ENCODE measurements at places on chromosomes 6 and 20.

GRCh38 chr6:35016502-35017321 lies 124.4 kb downstream of the TCP11 start:
- DNase-seq: no peak

DNA sequence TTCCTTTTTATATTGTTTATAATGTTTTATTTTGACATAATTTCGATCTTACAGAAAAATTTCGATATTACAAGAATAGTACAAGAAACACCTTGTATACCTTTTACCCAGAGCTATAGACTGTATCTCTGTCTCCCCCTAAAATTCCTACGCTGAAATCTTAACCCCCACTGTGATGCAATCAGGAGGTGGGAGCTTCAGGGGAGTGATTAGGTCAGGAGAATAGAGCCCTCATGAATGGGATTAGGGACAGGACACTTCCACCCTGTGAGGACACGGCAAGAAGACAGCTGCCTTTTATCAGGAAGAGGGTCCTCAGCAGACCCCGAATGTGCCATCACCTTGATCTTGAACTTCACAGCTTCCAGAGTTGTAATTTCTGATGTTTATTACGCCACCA lies 148.7 kb upstream of the C6orf118 start:
- no peak for DNase-seq

- DNase-seq: no peak
Observed at GRCh38 chr6:23783901-23784300, 342.1 kb upstream of the NRSN1 start.

DNA sequence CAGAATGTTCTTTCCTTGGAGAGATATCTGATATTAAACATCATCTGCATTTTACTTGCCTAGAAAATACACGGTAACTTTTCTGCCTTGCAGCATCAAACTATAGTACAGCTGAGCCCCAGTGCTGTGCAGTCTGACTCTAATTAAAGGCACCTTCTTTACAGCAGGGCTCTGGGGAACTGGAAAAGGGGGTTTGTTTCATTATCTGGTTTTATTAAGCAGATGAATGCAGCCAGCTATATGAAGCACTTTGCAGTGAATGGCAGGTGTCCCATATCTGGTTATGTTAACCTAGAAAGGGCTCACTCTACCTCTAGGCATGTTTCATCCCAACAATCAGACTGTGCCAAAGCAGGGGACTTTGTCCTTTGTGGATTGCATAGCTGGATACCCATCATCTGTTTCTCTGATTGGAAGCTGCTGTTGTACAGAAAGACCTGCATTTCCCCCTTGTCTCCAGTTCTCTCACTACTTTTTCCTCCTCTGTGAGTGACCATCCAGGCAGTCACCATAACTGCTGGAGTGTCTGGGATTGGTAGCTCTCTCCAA lies 39.6 kb upstream of the CMTR1 start:
- DNase-seq: no peak

- DNase-seq: no peak
Observed at GRCh38 chr6:87082160-87082721, 12.7 kb downstream of the CGA start.

GRCh38 chr6:36917541-36918193 lies 31.9 kb downstream of the C6orf89 start:
- no peak for DNase-seq

GRCh38 chr20:25301357-25301920 lies 53.6 kb downstream of the PYGB start:
- no peak for DNase-seq
